ENCODE measurements at places on chromosomes 7 and 10.

DNA sequence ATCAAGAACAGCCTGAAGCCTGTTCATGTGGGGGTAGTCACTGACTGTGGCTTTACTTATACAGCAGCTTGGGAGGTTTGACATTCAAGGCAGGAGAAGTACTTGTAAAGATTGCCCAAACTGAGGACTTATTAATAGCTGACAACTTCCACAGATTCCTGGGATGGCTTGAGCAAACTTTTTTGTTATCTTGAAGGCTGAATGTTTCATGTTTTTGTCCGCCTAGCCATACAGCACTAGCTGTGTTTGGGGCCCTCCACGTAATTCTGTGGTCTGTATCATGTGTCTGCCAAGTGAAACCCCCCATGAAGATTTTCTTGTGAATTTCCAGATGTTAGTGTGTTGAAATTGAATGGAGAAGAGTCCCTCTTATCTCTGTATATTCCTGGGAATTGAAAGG is 38.6 kb downstream of the FAS start:
- no peak for DNase-seq

DNA sequence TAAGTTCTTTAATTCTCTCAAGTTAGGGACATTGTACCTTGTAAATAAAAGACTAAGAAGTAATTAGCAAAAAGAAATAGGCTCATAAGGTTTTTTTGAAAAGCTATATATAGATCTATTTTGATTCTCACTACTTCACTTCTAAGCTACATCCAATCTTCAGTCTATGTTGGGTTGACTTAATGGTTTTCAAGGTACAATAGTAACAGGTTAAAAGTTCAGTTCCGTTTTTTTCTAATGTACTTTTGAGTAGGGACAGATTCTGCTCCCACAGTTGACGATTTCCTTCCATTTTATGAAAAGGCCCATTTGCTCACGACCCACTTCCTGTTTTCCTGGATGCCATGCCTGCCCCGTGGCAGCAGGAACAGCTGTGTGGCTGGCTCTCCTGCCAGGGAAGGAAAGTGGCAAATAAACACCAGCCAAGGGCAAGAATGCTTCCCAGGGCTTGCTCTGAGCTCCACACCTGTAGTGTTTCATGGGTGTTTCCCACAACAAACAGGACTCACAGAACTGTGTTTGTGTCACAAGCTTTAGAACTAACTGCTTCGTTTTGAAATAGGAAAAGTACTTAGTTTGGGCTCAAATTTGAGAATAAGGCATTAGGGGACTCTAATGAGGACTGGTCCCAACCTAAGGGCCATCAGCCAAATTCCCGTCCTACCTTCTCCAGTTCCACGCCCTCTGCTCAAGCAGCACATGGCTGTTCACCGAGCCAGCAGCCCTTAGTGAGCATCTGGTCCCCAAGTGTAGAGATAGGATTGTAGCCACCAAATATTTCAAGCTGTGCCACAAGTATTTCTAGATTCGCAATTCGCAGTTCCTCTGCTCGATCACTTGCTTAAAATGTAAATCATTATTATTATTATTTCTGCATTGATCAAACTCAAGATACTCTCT is 240.7 kb downstream of the COBL start:
- DNase-seq: no peak

DNA sequence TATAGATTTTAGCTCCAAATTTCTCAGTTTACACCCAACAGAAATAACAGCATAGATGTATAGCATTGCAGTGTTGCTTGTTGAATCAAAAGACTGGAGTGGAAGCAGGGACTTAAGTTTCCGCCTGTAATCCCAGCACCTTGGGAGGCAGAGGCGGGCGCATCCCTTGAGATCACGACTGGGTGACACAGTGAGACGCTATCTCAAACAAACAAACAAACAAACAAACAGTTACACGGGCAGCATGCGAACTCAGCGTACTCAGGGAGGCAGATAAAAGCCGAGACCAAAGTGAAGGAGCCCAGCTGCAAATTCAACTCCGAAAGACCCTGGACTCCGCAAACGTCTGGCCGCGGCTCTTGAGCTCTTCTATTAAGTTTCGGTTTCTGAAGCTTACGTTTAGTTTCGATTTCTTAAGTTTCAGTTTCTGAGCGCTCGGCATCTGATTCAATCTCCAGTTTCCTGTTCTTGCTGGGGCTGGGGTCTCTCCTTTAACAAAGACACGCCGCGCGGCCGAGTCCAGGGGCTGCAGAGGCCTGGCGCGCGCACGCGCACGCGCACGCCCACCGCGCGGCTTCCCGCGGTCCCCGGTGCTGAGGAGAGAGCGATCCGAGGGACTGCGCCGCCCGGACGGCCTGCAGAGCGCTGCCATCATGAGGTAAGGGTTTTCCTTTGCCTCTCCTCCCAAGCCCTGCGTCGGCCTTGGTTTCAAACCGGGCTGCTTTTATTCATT is at the start of gene IFIT5:
Gene IFIT5 (plus strand): TSS at position 423 of the 733 bp plus-strand sequence. CDS start 231 bp downstream, at position 654.
- DNase-seq: peak; percentile 80

DNA sequence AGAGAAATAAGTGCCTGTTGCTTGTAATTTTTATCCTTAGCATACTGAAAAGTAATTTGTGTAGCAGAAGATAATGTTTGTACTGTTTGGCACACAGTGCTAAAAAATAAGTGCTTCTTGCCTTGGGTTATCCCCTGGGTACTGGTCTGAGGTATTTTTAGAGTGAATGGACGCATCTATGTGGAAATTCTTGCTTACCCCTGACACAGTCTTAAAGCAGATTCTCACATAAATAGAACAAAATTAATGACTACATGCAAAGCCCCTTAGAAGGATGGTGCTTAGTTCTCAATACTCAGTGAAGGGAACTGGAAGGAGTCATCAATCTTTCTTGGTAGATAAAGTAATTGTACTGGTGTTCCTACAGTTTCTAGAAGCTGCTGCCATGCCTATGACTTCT is 548.6 kb downstream of the ARL4A start:
- DNase-seq: no peak

- peak; percentile 75 for DNase-seq
Measured at GRCh38 chr10:78756604-78757343, 312.0 kb upstream of the ZMIZ1 start.
